Neural progenitor cell (in vitro differentiated cells): ENCODE measurements at places on chromosomes 5 and 9.
A peak's percentile ranks its signal among the peaks of the same experiment; 100 is the strongest.

DNA sequence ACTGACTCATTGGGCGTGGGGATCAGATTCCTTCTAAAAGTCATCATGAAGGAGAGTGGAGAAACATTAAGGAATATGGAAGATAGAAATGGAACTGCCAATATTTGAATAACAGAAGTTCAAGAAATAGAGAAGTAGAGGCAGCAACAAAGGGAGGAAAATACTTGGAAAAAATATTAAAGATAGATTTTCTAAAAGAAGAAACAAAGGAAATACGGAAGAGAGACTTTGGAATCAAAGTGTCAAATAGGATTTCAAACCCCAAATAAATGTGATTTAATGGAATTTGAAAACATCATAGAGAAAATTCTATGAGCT is 605.1 kb upstream of the KLF4 start:
- DNase-seq = no peak

GRCh38 chr9:21871256-21871975 is 69.0 kb downstream of the MTAP start:
- DNase-seq = no peak

DNA sequence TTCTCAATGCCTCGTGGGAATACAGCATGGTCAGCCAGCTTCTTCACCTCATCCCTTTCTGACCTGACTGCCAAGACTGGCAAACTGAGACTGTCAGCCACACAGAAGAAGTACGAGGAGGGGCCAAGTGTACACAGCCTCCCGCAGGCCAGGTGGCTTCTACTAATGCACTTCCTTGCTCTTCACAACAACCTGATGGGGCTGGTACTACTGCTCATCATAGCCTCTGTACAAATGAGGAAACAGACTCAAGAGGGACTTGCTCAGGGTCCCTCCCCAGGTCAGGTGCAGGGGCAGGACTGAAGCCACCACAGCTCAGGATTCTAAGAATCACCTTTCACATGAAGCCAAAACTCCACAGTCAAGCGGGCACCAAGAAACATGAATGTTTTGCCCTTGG is 21.3 kb downstream of the NIPAL4 start:
- no peak for DNase-seq

DNA sequence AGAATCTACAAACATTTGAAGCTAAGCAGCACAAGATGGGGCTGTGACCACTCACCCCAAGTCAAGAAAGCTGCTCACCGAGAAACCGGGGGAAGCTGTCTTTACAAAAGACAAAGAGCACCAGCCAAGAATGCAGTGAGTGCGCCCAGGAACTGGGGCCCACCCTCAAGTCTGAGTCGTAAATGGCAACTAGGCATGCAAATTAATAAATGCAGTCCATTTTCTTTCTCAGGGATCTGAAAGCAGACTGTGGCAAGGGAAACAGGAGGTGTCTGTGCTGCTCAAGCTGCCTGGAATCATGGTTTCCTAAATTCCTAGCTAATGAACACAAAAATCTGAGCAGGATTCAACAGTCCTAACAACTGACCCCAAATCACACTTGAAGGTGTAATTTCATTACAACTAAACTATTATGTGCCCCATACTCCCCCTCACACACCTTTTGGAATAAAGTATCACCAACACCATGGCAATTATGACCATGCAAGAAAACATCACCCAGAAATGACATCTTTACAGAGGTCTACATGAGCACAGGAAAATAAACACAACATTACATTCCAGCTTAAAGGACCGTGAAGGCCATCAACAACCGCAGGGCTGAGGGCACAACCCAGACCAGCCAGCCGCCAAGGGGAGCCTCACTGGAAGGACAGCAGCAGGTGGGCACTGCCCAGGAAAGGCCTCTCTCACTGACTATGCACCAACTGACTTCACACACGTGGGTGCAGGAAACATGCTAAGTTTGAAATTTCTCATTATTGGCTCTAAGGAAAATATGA is 17.6 kb downstream of the NSUN2 start:
- DNase-seq = no peak

GRCh38 chr9:108178318-108178717 is 677.5 kb downstream of the ACTL7B start:
- DNase-seq = no peak

DNA sequence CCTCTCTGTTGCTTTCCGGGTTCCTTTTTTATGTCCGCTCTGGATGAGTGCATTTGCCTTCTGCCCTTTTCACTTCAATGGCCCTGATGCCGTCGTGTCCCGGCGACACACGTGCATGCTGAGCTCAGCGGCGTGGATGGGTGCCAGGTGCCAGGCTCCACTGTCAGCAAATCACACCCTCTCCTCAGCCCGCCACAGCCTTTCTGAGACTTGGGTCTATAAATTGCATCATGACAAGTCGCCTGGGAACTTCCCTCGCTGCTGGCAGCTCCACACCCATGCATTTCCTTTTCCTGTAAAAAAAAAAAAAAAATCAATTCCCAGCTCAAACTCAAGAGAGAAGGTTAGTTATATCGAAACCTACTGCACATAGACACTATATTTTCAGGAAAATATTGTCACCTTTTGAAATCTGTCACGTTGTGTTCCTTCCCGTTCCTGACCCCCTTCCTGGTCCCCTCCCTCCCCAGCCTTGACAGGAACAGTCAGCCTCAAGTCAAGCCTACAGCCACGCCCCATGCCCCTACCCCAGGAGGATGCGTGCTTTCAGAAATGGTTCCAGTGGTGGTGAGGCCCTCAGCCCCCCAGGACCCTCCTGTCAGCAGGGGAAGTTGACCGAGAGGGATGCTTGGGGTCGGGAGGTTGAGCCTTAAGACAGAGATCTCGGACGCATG is 110.3 kb upstream of the PTCH1 start:
- DNase-seq = no peak

- no peak for DNase-seq
Measured at GRCh38 chr9:134051319-134051718, 16.5 kb downstream of the BRD3 start.

DNA sequence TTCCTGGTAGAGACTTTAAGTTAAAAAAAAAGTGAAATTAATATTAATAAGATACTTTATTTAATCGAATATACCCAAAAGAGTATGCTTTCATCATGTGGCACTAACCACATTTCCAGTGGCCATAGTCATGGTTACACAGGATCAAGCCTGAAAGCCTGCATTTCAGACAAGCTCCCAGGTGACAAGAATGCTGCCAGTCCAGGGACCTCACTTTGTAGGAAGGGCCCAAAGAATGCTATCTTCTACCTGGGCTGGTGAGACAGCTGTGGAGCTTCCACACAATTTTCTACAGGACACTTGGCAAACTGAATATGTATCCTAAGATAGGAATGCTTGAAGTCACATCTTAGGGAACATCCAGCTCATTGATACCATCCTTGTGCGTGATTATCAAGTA is 203.8 kb downstream of the AUH start:
- no peak for DNase-seq

GRCh38 chr9:119071636-119072035 is 297.6 kb downstream of the BRINP1 start:
- no peak for DNase-seq

GRCh38 chr5:116930616-116931015 is 356.0 kb upstream of the SEMA6A start:
- DNase-seq = no peak

GRCh38 chr5:37658440-37658839 is 181.4 kb downstream of the GDNF start:
- no peak for DNase-seq

DNA sequence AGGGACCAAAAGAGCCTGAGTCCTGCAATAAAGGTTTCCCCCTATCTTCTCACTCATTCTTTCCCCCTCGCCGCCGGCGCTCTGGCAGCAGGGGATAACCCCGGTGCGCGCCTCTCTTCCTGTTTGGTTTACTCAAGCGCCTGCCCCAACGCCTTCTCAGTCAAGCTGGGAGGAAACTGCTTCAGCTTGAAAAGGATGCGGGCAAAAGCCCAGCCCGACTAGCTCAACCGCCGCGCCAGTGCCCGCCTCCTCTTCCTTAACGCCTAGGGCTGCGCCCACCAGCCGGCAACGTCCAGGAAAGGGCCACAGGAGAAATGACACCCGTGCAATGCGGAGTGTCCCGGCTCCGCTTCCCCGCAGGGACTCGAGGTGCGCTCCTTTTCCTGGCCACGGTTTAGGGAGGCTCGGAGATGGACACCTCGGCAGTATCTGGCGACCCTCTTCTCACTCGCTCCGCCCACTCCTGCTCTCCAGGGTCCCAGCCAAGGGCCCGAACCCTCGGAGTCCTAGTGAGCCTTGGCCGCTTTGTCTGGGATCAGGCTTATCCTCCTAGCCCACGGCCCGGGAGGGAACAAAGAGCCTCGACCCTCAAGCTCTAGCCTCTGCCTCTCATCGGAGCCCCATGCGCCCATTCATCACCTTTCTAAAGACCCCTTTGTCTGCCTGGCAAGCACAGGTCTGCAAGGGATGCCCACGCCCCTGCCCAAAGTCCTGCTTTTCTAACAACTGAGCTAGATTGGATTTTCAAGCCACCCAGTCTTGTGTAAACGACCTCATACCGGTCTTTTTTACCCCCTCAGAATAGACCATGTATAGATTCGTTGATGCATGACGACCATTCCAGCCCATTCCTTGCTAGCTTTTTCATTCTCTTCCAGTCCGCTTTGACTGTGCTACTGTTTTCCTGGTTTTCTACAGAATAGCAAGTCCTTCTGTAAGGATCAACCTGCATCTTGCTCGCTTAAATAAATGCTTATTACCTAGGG is 2.0 kb downstream of the ST8SIA4 start:
- DNase-seq = peak; percentile 78

DNA sequence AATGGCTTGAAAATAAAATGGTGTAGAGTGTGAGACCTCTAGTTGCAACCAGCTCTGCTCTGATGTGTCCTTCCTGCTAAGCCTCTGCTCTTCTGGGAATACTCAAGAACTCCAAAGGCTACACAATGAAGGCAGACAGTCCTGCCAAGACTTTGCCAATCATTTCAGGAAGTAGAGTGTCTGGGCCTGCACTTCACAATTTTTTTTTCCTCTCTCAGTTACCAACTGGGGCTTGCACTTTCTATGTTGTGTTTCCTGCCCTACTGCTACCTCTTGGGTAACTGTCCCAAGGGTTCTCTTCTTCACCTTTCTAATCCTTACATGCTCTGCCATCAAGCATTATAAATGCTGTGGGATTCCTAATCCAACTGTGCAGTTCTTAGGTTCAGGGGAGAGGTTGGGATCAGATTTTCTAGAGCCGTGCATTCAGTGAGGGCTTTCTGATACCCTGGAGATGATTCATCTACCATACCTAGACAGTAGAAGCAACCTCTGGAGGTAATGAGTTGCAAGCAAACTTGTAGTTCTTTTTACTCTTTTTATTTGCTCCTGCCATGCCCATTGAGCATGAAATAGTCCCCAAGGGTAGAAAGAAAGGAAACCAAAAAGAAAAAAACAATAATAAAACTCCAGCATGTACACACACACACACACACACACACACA is 365.9 kb downstream of the MLLT3 start:
- DNase-seq = no peak

DNA sequence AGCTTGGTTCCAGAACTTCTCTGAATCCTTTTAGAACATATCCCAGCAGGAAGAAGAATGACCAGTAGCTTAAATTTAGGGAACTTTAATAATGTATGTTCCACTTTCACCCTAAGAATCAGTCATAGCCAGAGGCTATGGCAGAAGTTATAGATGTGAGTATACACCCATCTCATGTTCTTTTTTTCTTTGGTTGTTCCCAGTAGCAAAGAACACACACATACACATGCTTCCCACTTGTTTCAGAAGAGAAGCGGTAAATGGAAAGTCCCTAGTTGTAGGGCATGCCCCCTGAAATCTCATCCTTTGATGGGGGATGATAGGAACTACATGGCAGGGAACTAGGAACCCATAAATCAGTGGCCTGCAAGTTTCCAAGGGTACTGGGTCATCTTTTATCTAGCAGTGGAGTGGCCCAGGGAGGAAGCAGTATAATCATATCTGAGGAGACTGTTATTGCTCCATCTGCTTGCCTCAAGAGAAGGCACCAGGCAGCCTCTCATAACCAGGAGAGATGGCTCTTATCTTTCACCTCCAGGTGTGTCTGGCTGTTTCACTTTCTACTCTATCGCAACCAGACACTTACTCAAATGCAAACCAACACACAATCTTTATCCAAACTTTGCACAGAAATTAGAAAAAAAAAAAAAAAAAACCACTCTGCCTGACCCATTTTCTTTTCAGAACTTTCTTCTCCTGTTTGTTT is 109.5 kb downstream of the SNCAIP start:
- DNase-seq = no peak

DNA sequence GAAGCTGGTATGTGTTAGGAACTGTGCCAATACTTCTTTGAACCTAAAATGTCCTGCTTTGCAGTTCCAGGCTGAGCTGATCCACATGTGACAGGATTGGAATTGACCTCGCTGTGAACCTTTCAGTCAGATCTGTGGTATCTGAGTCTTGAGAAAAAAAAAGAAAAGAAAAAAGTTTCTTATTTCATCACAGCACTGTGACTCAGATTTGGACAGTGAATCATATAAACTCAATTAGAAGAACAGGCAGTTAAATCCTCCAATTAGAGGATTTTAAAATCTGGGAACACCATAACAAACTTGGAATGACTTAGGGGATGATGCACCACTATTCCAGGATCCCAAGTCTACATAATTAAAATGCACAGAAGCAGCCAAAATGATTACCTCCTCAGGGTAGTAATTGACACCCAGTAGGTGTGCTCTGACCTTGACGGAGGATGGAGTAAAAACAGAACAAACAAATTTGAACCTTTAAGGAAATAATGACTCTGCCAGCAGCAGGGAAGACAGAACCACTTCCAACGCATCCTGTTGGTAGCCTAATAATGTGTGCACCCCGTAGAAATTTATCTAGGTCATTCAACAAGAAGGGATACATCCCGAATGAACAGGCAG is 57.8 kb upstream of the RAI14 start:
- no peak for DNase-seq

- no peak for DNase-seq
Measured at GRCh38 chr9:129524582-129525270, 96.2 kb downstream of the C9orf50 start.

GRCh38 chr9:98881836-98882568 is 61.7 kb upstream of the COL15A1 start:
- DNase-seq = no peak

DNA sequence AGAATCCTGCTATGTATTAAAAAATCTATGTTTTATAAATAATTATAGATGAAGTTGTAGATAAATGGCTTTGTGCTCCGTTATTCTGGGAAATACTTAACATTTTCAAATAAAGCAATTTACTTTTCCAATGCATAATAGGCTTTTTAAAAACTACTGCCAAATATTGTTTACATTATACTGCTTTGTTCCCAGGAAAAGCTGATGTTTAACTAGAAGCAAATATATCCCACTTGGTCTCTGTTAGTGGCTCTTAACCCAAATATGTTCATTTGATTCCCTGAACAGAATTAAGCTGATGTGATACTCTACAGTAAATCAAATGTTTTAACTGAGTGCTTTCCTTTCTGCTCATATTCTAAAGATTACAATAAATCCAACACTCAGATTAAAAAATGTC is 326.3 kb downstream of the SLCO4C1 start:
- DNase-seq = no peak

DNA sequence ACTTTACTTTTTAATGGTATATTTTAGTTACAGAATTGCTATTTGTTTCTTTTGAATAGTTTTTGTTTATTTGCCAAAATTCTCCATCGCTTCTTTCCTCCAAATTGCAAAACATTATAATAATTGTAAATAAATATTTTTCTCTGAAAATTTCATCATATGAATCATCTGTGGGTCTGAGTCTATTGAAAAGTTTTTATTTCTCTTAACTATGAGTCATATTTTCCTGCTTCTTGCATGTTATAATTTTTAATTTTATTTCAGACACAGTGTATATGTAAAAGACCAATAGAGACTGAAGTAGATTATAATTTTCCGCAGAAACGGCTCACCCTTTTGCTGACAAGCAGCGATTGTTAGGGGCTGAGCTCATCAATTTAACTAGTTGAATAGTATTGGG is 279.1 kb upstream of the IL12B start:
- DNase-seq = no peak
